ENCODE measurements at places on chromosomes 6 and 20.

DNA sequence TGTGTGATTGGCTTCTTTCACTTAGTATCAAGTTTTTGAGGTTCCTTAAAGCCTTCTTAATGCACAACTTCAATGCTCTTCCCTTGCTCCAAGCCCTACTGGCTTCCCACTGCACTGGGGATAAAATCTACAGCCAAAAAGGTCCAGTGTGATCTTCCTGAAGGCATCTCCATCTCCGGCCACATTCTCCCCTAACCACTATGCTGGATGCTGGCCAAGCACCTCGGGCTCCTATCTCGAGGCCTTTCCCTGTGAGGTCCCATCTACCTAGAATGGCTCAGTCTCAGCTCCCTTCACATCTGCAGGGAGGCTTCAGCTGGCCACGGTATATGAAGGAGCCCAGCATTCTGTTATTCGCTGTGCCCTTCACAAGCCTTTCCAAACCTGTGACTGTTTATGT, 48.1 kb downstream of the CNKSR3 start:
- DNase-seq: no peak

DNA sequence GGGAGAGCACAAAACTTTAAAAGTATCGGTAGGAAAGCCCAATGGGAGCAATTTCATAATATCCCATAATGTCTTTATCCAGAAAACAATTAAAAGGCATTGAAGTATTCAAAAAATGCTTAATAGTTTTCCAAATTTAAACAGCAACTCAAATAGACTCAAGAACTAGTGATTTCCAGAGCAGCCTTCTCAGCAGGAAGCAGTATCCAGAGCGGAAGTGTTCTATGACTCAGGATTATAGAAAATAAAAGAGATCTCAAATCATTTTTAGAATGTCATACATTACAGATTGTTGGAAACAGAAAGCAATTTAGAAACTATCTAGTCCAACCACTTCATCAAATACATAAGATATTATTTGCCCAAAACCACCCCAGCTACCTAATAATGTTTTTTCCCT, 79.3 kb downstream of the COL12A1 start:
- DNase-seq: no peak

DNA sequence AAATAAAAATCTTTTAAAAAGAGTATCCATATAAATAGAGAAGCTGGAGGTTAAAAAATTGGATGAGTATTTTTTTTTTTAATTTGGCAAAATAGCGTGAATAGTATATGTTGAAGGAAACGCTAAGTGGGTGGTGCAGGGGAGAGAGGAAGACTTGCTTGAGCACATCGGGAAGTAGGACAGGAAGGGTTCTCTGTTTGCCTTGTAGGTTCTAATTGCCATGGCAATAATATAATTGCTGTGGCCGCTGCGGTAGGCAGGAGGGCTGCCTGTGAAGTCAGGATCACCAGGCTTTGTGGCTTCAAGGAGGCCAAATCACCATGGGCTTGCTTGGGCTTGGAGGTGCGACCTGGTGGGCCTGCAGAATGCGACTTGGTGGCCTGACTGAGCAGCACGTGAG, 35.1 kb downstream of the IGF2R start:
- no peak for DNase-seq

DNA sequence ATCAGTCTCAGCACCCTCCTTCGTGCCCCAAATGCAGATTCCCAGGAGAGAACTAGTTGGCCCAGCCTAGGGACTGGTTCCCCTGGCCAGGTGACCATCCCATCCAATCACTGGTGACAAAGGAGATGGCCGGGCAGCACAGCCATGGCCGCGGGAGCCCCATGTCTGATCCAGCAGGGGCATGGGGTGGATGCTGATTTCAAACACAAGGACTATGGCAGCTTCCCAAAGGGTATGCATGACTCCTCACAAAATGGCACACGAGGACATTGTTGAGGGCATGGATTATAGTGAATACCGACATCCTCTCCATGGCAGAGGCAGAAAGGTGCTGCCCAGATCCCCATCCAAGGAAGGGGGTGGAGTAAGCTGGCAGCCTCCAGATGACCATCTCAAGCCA, 9.9 kb upstream of the LSM14B start:
- no peak for DNase-seq

DNA sequence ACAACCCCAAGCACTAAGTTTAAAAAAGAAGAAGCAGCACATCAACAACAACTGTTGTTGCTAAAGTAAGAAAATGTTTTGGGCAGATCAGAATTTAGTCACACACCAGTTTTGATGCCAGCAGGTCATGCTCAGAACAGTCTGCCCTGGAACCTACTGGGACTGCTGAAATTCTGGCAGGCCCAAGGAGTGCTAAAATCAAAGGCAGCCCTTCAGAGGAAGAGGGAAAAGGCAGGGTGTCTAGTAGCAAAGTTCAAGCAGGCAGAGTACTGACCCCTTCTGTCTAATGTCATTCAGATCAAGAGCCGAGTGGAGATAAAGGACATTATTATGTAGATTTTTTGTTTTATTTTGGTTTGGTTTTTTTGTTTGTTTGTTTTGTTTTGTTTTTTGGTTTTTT, 96.6 kb upstream of the LOC128125822 start:
- DNase-seq: no peak

- no peak for DNase-seq
These were observed 4.3 kb downstream of the EYA4 start for GRCh38 chr6:133245422-133245903.

- no peak for DNase-seq
These were observed 279.8 kb downstream of the EPHA7 start for GRCh38 chr6:93139408-93140081.
